ENCODE measurements at places on chromosomes 6 and 20.

GRCh38 chr20:31833130-31833930 is 12.1 kb downstream of the FOXS1 start:
- DNase-seq: peak; percentile 67

GRCh38 chr20:45053430-45054351 is 47.2 kb downstream of the KCNS1 start:
- no peak for DNase-seq

DNA sequence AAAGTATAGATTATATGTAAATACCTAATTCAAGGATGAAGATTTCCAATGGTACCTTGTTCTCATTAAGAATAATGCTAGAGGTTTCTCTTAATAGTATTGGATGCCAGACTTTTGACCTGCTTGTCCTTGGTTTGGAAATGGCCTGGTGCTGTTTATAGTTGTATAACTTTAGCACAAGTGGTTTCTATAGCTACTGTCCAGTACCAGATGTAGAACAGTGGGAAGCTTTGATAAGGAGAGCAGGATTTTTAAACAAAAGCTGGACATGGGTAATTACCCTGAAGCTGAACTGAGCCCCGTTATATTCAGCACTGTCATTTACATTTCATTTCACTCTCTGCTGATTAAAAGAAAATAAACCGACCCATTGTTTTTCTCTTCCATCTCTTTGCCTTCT is 43.7 kb downstream of the TRMT11 start:
- DNase-seq: no peak

GRCh38 chr20:48759631-48760245 is 68.1 kb downstream of the PREX1 start:
- DNase-seq: no peak

DNA sequence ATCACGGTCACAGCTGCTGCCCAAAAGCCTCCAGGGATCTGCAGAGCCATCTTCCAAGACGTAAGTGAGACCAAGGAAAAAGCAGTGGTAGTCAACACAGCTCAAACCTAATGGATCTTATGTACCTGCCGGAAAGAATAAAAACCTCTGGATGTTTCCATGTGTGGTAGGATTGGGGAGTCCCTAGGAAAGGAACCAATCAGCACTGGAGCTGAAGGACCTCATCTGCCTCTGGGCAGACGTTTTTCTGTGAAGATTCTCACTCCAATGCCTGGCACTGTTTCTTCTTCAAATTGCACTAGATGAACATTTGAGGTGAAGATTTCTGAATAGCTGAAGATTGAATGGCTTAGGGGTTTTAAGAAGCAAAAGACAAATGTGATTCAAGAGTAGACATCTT is at the start of gene HLA-DQB2:
Gene HLA-DQB2 (minus strand): TSS at position 112 of the 400 bp plus-strand sequence. CDS start 62 bp downstream, at position 50.
- no peak for DNase-seq

GRCh38 chr6:47047479-47048407 is 5.6 kb upstream of the ADGRF1 start:
- no peak for DNase-seq

- DNase-seq: no peak
Measured at GRCh38 chr6:106751501-106752252, 122.3 kb downstream of the QRSL1 start.

- DNase-seq: no peak
Measured at GRCh38 chr6:168132531-168133167, 53.6 kb upstream of the FRMD1 start.

GRCh38 chr6:158737710-158738615 is 81.2 kb downstream of the EZR start:
- DNase-seq: peak; percentile 12

GRCh38 chr20:10902576-10903282 is 228.9 kb upstream of the JAG1 start:
- DNase-seq: no peak

DNA sequence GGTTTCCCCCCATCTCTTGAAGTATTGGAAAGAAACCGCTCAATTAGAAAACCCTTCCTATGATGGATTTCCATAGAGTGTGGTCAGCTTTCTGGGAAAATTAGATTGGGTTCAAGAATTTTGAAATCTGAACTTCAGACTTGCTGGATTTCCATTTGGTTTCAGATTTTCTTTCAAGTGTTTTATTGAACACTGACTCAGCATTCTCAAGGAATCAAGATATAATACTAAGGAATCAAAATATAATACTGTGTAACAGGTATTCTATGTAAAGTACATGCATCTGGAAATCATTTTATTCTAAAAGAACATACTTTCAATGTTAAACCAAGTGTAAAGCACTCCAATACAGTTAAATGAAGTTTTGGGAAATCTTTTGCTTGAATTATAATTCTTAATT is 94.7 kb upstream of the CCN2 start:
- DNase-seq: no peak

GRCh38 chr6:53309059-53309900 is 39.5 kb downstream of the ELOVL5 start:
- no peak for DNase-seq

DNA sequence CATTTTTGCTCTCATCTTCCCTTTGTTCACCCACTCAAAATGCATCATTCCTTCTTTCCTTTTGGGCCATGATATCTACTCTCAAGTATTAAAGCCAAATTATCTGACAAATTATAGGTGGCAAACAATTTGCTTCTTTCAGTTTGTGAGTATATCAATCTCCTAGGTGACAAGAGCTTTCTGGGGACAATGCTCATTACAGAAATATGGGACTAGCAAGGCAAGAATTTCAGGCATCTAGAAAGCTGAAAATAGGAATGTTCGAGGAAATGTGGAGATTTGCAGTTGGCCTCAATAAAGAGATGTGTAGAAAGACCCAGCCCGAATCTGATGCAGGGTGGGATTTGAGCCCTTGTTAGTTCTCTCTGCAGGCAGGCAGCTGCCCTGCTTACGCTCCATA is 71.8 kb downstream of the ALDH8A1 start:
- no peak for DNase-seq

DNA sequence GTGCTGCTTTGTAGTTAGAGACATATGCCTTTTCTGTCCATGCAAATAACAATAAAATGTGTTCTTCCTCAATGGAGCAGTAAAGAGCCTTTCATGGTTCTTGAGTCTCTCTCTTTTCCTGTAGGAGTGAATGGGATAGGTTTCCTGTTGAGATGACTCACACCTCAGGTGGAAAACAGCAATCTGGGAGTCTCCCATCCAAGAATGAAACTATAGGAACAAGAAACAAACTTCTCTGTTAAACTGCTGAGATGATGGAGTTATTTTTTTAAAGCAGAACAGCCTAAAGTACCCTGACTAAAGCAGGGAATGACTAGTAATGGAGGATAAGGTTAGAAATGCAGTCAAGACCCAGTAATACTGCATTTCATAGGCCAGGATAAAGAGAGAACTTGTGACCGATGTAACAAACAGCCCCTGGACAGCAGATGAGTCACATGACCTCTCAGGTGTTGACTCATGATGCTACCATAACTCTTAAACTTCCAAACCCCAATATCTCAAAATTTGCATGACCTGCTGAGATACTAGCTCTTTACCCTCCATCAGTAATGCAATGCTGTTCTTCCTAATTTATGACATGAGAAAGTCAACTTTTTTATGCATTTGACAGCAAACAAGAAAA is 548.9 kb downstream of the CBLN4 start:
- no peak for DNase-seq

DNA sequence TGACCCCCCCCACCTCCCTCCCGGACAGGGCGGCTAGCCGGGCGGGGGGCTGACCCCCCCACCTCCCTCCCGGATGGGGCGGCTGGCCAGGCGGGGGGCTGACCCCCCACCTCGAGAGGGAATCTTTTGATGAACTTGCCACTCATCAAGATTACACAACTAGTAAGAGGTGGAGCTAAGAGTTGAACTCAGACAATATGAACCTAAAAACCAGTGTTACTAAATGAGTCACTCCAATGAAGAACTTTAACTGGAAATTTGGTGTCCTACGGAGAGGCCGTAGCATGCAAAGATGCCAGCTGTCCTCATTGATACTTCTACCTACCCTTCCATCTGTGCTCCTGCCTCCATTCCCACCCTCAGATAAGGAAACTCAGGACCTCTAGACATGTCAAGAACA is 42.8 kb downstream of the PFDN4 start:
- DNase-seq: no peak

DNA sequence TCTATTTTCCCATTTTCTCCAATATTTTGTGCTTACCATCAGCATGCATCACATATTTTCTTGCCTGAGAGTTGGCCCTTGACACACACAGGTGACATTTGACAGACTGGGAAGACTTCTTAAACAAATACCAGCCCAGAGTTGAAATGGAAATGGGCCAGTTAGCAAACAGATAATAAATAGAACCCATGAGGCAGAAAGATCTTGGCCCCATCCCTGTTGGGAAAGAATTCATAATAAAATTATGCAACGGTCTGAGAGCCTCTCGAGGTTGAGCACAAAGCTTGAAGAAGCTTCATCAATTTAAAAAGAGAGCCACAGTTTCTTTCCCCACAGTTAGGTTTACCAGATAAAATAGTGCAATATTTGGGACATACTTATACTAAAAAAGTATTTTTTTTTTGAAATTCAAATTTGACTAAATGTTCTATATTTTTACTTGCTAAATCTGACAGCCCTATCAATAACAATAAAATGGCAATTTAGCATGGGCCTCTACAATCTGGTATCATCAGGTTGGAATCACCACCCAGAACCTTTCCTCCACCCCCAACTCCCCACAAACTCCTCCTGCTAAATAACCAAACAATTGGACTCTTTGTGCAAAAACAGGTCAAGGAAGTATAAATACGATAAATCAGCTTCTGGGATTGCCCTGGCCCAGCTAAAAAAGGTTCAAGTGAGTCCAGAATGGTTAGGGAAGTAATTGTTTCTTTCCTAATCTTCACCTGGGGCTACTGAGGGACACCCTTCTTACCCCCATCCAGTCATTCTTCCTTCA is 129.8 kb downstream of the CD164 start:
- DNase-seq: no peak

GRCh38 chr6:69784595-69785377 is 12.0 kb downstream of the LMBRD1 start:
- DNase-seq: no peak

- no peak for DNase-seq
Measured at GRCh38 chr6:167470101-167470835, 145.4 kb downstream of the TTLL2 start.

DNA sequence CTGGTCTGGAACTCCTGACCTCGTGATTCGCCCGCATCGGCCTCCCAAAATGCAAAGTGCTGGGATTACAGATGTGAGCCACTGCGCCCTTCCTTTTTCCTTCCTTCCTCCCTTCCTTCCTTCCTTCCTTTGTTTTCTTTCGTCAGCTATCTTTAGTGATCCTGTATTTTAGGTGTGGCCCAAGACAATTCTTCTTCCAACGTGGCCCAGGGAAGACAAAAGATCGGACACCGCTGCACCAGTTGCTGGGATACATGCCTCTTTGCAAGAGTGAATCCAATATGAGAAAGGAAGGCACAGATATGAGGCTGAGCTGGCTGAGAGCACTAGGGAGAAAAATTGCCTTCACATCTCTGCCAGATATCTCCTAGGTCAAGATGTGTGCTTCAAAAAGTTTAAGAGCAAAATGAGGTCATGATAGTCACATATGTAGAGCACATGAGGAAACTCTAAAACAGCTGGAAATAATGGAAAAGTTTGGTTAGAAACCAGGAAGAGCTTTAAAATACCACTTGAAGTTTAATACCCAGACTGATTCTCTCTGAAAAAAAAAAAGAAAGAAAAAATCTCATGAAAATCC is 41.8 kb downstream of the OR2B2 start:
- no peak for DNase-seq

GRCh38 chr6:161354276-161354840 is 80.5 kb upstream of the AGPAT4 start:
- no peak for DNase-seq

DNA sequence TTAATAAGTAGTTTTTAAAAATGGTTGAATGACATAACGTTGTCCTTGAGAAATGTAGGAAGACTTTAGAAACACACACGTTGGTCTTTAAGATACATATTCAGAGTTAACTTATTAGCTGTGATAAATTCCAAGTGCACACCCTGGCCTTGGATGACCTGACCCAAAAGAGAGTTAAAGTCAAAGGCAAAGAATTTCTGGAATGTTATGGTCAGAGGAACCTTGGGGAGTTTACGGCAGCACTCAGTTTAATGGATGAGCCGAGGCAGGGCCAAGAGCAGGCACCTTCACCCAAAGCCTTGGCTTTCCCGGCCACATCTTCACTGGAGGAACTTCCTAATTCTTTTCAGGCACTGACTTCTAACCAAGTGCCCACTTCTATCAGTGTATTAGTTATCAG is 200.5 kb downstream of the SMOC2 start:
- no peak for DNase-seq

GRCh38 chr20:58829531-58829941 is 21.2 kb downstream of the GNAS-AS1 start:
- DNase-seq: no peak

DNA sequence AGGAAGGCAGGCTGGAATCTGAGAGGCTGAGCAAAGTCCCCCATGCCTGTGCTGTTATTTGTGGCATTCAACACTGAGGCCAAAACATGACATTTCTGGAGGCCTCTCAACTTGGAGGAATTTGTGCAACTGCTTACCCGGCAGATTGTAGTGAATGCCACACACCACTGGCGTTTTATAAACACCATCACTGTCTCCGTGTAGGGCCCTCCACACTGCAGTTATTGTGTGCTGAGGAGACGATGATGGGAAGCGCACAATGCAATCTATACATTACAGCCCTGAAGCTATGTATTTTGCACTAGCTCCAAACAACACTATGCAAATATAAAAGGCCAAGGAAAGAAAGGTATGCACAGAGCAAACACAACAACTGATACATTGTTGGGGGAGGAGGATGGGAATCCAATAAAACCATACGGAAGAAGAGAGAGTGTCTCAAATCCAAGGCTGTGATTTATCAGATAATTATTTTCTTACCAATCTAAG is 106.5 kb downstream of the SMLR1 start:
- DNase-seq: no peak

- no peak for DNase-seq
Measured at GRCh38 chr20:48394415-48395081, 433.3 kb downstream of the PREX1 start.

- DNase-seq: no peak
Measured at GRCh38 chr6:95768539-95768938, 191.2 kb downstream of the MANEA start.

GRCh38 chr6:56144538-56145324 is 102.6 kb downstream of the COL21A1 start:
- DNase-seq: no peak

DNA sequence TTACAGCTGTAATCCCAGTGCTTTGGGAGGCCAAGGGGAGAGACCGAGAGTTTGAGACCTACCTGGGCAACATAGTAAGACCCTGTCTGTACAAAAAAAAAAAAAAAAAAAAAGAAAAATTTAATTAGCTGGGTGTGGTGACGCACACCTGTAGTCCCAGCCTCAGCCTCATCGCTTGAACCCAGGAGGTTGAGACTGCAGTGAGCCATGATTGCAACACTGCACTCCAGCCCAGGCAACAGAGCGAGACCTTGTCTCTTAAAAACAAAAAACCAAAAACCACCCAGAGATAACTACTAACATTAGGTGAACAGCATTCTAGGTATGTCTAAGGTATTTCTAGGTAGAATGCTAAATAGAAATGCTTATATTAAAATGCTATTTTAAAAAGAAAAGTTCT is 21.0 kb upstream of the PI16 start:
- DNase-seq: no peak
